Neural crest cell (in vitro differentiated cells): ENCODE measurements at places on chromosomes 7 and 10. TPM values are rescaled to one million over a fixed set of nuclear protein-coding genes. Genes with fewer than 3 reads are reported as not detected.

Gene C10orf105
- 0.12 and 0.20 TPM in 2 replicates for total RNA-seq

Gene NUPR2
- total RNA-seq = not detected in 2 replicates

Gene NEUROD6
- total RNA-seq = not detected in 2 replicates

Gene IL2RA
- total RNA-seq = not detected in 2 replicates

Gene SPDYE8
- not detected in 2 replicates for total RNA-seq

Gene ZPBP
- not detected in 2 replicates for total RNA-seq

Gene CRYGN
- total RNA-seq = 0.16 and 0.32 TPM in 2 replicates

Gene CDK6
- total RNA-seq = 40.0 and 42.9 TPM in 2 replicates

Gene NME8
- not detected in 2 replicates for total RNA-seq

Gene FAM20C
- 21.9 and 22.7 TPM in 2 replicates for total RNA-seq

GRCh38 chr10:34988397-34989067 lies 101.6 kb downstream of the CUL2 start:
- DNase-seq = no peak
- no peak overlapping the region for H3K27ac ChIP-seq
- H3K27me3 ChIP-seq = no peaks in the 10 kb centered on the region
- H3K4me1 ChIP-seq = peaks cover 10% of the 10 kb centered on the region

- no peak for DNase-seq
- H3K36me3 ChIP-seq = no peaks in the 10 kb centered on the region
- H3K4me3 ChIP-seq = no peak overlapping the region
- no peaks in the 10 kb centered on the region for H3K27me3 ChIP-seq
- peaks cover 9% of the 10 kb centered on the region for H3K4me1 ChIP-seq
Measured at GRCh38 chr7:49839863-49840645, 66.6 kb downstream of the VWC2 start.

GRCh38 chr10:6704896-6705295 lies 124.8 kb upstream of the PRKCQ start:
- no peaks in the 10 kb centered on the region for H3K36me3 ChIP-seq
- peaks cover 13% of the 10 kb centered on the region for H3K27me3 ChIP-seq
- peaks cover 5% of the 10 kb centered on the region for H3K4me1 ChIP-seq
- DNase-seq = no peak

DNA sequence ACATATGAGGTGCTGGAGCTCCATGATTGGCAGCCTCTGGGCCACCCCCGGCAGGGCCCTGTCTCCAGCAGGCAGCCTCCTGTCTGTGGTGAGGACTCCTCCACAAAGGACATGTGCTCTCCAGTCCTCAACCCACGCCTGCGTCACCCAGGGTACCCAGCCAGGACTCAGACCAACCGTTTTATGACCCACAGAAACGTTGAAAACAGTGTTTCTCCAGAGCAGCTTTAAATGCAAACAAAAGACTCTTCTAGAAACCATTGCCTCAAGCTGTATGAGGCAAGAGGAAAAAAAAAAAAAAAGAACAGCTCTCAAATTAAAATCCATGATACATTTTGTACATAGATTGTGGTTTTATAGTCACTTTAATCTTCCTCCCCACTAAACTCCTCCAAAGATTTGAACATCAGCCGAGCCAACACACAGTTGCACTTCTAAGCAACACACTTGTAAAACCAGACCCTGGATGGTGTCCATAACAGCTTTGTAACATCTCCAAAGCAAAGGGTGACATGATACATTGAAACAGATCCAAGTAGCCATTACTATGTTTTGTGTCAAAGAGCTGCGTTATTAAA lies 175.0 kb upstream of the LYZL2 start:
- H3K36me3 ChIP-seq = no peaks in the 10 kb centered on the region
- no peak for DNase-seq
- peaks cover 6% of the 10 kb centered on the region for H3K4me1 ChIP-seq
- H3K27me3 ChIP-seq = no peaks in the 10 kb centered on the region

DNA sequence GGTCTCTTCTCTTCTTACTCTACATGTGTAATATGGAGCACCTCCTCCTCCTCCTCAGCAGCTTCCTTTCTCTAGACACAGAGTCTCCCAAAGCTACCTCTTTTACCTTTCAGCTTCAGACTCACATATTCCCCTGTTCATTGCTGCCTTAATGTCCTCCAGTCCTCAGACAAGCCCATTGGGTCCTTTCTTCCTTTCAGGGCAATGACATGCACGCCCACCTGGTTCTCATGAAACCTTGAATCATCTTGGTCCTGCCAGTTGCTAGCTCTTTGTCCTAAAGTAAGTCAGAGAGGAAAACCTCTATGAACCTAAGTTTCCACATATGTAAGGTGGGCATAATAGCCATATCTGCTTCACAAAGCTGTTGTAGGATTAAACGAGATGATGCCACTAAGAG lies 227.0 kb downstream of the RPS24 start:
- no peak overlapping the region for H3K4me3 ChIP-seq
- H3K27ac ChIP-seq = no peak overlapping the region
- H3K4me1 ChIP-seq = peaks cover 36% of the 10 kb centered on the region
- H3K27me3 ChIP-seq = no peaks in the 10 kb centered on the region
- no peak for DNase-seq

DNA sequence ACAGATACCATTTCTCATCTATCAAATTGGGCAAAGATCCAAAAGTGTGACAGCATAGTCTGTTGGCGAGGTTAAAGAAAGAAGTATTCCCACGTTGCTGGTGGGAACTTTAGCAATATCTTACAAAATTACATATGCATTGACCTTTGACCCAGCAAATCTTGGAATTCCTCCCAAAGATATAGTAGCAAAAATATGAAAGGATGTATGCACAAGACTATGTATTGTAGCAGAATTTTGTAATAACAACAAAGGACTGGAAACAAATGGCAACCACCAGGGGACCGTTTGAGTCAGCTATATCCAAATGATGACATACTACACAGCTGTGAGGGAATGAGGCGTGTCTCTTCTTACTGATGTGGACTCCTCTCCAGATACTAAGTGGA lies 50.2 kb downstream of the KCNH2 start:
- H3K27me3 ChIP-seq = no peaks in the 10 kb centered on the region
- H3K4me3 ChIP-seq = no peak overlapping the region
- peaks cover 8% of the 10 kb centered on the region for H3K4me1 ChIP-seq
- H3K36me3 ChIP-seq = no peaks in the 10 kb centered on the region
- H3K27ac ChIP-seq = no peak overlapping the region

- peaks cover 3% of the 10 kb centered on the region for H3K4me1 ChIP-seq
- H3K27ac ChIP-seq = no peak overlapping the region
- no peaks in the 10 kb centered on the region for H3K36me3 ChIP-seq
Measured at GRCh38 chr10:26624006-26624405, 73.5 kb upstream of the PDSS1 start.

DNA sequence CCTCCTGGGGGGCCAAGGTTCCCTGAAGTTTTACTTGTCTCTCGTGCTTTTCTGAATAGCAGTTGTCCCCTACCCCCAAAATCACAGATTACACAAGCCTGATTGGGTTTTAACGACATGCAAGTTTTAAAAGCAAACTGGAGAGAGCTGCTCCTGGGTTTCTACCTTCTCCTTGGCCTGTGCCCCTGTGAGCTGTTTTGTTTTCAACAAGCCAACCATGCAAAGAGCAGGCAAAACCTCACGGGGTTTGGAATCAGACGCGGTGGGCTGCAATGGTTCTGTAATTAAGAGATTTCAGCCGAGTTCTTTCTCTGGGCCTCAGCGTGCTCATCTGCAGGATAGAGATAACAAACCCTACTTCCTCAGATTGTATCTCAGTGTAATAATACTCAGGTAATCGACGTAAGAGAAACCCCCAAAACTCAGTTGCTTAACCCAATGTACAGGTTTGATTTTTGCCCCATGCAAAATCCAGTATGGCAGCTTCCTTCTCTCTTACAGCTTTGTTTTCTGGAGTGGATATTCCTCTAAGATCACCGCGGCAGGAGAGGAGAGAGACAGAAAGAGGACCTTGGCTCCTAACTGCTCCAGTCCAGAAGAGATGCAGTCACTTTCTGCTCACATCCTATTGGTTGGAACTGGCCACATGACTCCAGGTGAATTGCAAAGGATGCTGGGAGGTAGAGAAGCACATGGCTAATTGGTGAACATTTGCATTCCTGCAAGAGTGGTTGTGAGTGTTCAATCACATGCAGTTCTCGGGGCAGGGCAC lies 42.0 kb downstream of the MYL10 start:
- no peak overlapping the region for H3K27ac ChIP-seq
- DNase-seq = no peak
- H3K4me1 ChIP-seq = peaks cover 6% of the 10 kb centered on the region
- H3K4me3 ChIP-seq = no peak overlapping the region

GRCh38 chr10:69721690-69722310 lies 79.9 kb upstream of the COL13A1 start:
- H3K4me3 ChIP-seq = no peak overlapping the region
- no peak overlapping the region for H3K27ac ChIP-seq
- no peak for DNase-seq
- peaks cover 9% of the 10 kb centered on the region for H3K27me3 ChIP-seq

- no peaks in the 10 kb centered on the region for H3K27me3 ChIP-seq
- H3K4me1 ChIP-seq = no peaks in the 10 kb centered on the region
- peaks cover 4% of the 10 kb centered on the region for H3K36me3 ChIP-seq
- H3K27ac ChIP-seq = no peak overlapping the region
Measured at GRCh38 chr10:104100795-104101194, 15.1 kb upstream of the COL17A1 start.

DNA sequence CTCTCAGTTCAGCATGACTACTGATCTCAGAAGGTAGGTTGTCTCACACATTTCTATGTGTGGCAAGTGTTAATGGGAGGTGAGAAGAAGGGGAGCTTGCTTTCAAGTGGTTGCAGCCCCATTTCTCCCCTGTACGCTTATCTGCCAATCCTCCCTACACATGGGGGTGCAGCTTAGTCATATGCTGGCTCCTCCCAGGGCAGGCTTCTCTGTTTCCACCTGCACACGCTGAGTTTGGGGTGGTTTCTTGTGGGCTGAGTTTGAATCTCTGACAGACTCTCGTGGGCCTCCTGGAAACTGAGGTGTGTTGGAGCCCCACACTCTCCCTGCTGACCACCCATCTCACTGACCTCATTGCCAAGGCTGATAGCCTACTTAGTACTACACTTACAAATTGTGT lies 435.8 kb upstream of the MTPN start:
- no peak overlapping the region for H3K27ac ChIP-seq
- H3K36me3 ChIP-seq = no peaks in the 10 kb centered on the region

DNA sequence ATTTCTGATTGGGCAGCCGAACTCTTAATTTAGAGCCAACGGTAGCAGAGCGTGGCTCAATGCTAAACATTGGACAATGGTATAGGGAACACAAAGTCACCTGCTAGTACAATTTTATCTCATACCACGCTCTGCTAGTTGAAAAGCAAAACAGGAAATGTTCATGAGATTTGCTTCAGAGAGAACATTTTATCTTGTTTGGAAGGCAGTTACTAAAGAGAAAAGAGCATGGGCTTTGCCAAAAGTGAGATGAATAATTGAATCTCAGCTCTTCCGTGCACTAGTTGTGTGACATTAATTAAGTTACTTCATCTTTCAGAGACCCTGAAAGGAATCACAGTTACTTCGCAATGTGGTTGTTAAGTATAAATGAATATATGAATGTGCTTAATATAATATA lies 161.5 kb upstream of the FAM13C start:
- no peak overlapping the region for H3K4me3 ChIP-seq
- H3K4me1 ChIP-seq = no peaks in the 10 kb centered on the region
- H3K27me3 ChIP-seq = no peaks in the 10 kb centered on the region
- no peak overlapping the region for H3K27ac ChIP-seq

DNA sequence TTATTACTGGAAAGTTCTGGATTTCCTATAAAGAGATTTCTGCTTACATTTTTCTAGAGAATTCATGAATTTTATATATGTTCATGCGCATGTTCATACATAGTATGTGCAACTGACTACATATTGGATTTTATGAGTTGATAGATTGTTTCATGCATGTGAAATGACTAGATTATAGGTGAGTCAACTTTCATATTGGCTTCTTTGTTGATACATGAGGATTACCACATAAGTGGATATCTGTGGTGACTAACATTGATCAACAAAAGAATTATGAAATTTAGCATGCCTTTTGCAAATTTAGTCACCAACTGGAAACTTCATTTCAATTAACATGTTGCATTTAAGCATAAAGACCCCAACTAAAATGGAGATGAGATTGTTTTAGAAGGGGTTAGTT lies 99.0 kb downstream of the GNAT3 start:
- no peak for DNase-seq
- H3K27ac ChIP-seq = no peak overlapping the region
- H3K4me3 ChIP-seq = no peak overlapping the region
- H3K4me1 ChIP-seq = peaks cover 7% of the 10 kb centered on the region
- H3K27me3 ChIP-seq = no peaks in the 10 kb centered on the region
- no peaks in the 10 kb centered on the region for H3K36me3 ChIP-seq

DNA sequence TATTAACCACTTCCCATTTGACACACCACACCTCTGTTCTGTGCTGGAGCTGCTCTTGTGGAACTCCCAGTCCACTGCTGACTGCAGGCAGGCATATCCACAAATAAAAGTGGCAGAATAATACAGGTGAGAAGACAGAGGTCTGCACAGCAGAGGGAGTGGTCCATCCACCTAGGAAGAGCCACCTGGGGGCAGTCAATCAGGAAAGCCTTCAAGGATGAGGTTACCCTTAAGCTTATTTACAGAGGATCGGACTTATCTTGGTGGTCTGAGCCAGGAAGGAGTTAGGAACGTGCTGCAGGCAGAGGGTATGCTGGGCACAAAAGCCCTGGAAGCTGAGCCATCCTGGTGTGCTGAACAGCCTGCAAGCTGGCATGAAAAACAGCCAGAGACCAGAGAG lies 78.7 kb downstream of the FRMPD2 start:
- H3K4me3 ChIP-seq = no peak overlapping the region
- no peaks in the 10 kb centered on the region for H3K36me3 ChIP-seq
- DNase-seq = no peak
- H3K27me3 ChIP-seq = no peaks in the 10 kb centered on the region
- no peak overlapping the region for H3K27ac ChIP-seq
- H3K4me1 ChIP-seq = no peaks in the 10 kb centered on the region

GRCh38 chr7:138864667-138865066 lies 66.7 kb upstream of the ATP6V0A4 start:
- H3K4me3 ChIP-seq = no peak overlapping the region
- peaks cover 35% of the 10 kb centered on the region for H3K36me3 ChIP-seq
- no peaks in the 10 kb centered on the region for H3K27me3 ChIP-seq
- no peak for DNase-seq
- H3K4me1 ChIP-seq = no peaks in the 10 kb centered on the region

DNA sequence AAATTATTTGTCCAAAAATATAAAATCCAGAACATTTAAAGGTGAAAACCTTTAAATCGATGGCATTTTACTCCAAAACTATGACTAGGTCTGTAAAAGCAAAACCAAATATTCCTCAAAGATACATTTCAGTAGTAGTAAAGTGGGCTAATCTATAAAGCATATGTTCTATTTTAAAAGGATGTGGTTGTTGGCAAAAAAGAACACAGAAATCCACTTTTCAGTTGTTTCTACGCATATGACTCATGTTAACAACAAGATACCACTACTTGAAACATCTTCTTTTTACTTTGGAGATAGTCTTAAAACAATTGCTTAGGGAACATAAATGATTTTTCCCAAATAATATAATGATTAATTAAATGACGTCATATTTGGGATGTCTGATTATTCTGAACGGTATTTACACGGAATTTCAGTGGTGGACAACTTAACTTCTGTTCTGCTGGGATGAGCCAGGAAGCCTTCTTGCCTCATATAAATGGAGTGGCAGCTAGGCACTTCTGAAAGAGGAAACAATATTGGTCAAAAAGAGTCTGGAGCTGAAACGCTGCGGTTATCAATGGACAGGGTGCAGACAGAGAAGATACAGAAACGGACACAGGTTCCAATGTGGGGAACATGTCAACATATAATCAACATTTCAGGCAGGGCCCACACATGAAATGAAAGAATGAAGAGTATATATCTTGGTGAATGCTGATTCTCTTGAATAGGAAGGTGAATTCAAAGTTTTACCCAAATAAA lies 78.5 kb downstream of the ETV1 start:
- no peaks in the 10 kb centered on the region for H3K27me3 ChIP-seq
- no peak overlapping the region for H3K4me3 ChIP-seq
- no peak for DNase-seq
- no peak overlapping the region for H3K27ac ChIP-seq

GRCh38 chr7:83778073-83778443 lies 129.1 kb upstream of the SEMA3E start:
- no peak overlapping the region for H3K4me3 ChIP-seq
- no peak overlapping the region for H3K27ac ChIP-seq
- H3K36me3 ChIP-seq = no peaks in the 10 kb centered on the region
- DNase-seq = no peak
